ENCODE measurements at places on chromosomes 3 and 15.

DNA sequence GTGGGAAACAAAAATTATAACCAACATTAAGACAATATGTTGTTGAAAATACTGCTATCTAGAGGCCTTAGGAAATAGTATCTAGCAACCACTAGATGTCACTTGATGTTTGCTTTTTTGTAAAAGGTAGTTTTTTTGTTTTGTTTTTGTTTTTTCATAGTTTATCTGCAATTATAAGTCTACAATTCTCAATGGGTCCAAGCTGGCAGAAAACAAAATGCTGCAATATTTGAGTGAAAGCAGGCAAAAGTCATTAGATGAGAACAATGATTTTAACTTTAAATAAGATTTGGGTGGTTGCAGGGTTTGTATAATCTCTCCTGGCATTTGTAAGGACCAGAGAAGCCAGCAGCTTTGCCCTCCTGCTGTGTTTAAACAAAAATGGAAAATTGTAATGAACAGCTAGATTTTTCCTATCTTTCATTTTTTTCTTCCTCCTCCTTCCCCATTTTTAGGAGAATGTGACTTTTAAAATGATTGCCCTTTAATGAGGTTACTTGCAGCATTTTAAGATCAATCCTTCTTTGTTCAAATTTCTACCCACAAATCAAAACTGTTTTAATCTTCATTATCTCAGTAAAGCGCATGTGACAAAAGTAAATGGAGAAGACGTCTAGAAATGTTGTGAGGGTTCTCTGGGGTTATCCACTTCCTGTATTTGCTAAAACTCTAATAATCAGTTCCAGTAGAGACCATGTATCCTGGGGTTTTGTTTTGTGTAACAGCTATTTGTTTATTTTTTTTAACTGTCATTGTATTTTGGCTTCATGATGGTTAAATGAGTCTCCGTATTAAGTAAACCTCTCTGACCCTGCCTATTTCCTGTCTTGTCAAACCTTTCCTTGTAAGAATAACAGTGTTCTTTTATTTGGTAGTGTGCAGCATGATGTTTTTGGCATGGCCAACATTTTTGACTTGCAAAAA, 27.3 kb downstream of the DUT start:
- no peak for DNase-seq

- DNase-seq, result no peak
These were observed 42.3 kb downstream of the CGNL1 start for GRCh38 chr15:57418635-57419034.

DNA sequence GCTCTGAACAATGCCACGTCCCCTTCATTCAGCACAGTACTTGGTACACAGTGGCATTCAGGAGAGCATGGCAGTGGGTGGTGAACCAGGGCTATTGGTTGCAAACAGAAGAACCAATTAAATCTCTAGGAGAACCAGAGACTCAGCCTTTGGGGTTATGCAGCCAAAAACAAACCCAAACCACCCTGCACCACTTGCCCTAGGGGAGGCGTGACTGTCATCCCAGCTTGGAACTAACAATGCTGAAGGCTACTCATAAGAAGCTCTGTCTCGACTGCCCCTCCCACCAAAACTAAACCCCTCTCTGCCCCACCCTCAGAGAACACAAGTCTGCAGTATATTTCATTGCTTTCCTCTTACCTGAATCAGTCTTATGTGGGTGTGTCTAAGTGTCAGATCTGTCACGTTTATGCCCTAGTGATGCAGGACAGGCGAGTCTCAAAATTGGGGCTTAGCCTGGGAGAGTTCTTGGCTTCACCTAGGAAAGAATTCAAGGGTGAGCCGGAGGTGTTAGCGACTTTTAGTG, 15.2 kb upstream of the KLHL40 start:
- no peak for DNase-seq

GRCh38 chr15:76972389-76973361, 22.3 kb upstream of the PSTPIP1 start:
- no peak for DNase-seq

GRCh38 chr3:108475220-108475782, 35.1 kb downstream of the MYH15 start:
- no peak for DNase-seq

- DNase-seq, result no peak
These were observed 22.8 kb downstream of the CHST2 start for GRCh38 chr3:143142354-143142753.

DNA sequence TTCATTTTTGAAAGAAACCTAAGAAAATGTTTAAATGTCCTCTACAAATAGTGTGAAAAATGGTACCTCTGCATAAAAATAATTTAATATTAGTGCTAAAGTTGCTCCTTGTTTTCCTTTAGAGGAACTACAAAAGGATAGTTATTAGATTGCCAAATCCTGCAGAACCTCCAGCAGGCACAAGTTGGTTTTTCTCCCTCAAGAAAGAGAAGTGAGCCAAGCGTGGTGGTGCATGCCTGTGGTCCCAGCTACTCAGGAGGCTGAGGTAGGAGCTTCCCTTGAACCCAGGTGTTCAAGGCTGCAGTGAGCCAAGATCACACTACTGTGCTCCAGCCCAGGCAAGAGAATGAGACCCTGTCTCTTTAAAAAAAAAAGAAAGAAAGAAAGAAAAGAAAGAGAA, 85.1 kb upstream of the TSEN2 start:
- no peak for DNase-seq

- DNase-seq, result no peak
These were observed 69.2 kb downstream of the MAP2K5 start for GRCh38 chr15:67611370-67612369.

DNA sequence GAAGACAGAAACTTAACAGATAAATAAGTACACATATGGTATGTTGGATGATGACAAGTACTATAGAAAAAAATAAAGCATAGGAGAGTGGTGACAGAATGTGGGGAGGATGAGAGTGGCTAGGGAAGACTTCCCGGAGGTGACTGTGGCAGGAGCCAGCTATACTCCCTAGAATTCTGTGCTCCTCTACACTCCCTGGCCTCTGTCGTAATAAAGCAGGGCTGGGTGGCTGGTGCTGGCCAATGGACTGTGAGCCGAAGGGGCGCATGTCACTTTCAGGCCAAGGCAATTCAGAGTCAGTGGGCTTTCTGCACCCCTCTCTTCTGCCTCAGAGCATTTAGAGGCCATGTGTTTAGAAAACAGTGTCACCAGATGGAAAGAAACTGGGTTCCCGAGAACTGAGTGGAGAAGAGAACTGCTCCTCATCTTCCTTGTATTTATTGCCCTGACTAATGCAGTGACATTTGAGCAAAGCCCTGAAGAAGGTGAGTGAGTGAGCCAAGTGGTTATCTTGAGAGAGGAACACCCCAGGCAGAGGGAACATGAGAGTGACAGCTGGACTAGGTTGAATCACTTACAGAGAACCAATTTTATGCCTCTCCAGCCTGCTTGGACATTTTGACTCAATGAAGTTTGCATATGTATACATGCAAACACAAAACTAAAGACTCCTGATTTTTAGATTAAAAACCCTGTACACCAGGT, 5.2 kb upstream of the VPS8 start:
- DNase-seq, result no peak

DNA sequence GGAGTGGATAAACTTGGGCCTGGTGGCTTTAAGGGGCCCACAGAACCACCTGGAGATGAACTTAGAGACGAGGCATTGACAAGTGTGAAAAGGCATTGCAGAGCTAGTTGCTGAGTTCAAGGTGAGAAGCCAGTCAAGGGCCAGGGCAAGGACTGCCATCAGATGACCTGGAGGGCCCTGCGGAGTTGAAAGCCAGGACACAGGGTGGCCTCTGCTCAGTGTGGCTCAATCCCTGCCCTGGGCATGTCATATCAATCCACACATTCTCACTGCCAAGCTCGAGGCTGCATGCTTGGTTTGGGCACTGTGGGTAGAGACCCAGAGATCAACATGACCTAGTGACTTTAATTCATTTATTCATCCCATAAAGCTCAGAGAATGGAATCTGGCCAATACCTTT, 9.2 kb downstream of the PAQR5 start:
- DNase-seq, result no peak

- no peak for DNase-seq
These were observed 59.9 kb downstream of the SMAD6 start for GRCh38 chr15:66761726-66762595.

- DNase-seq, result no peak
These were observed 10.5 kb downstream of the ABI3BP start for GRCh38 chr3:100982710-100983109.

DNA sequence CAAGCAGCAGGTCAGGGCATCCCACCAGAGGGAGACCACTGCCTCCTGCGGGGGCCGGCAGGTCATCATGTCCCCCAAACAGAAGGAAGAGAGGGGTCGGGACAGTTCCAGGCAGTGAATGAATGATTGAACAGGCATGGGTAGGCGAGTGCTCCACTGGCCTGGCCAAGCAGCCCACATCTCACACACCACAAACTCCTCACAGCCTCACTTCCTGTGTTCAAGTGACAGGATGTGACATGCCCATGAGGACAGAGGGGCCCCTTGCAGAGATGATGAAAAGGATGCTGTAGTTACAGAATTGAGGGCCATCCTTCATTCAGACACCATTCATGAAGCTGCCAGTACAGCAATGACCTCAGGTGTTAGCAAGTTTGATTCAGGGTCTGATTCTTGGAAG, 3.7 kb downstream of the IQSEC1 start:
- DNase-seq, result no peak

DNA sequence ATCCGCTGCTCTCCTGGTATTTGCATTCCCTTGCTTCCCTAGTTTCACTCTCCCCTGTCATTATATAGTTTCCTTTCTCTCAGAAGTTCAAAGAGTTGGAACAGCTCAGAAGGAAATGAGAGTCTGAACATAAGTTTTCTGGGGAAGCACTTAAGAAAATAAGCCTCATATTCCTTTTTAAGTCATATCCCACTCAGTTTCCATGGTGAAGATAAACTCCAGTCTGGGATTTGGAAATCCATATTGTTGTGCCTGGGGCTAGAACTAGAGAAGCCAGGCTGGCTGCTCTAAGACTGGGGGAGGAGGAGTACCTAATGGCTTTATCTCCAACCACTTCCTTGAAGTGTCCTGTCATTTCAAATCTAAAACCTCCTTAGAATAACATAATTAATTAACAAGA, 134.2 kb upstream of the ALCAM start:
- no peak for DNase-seq

DNA sequence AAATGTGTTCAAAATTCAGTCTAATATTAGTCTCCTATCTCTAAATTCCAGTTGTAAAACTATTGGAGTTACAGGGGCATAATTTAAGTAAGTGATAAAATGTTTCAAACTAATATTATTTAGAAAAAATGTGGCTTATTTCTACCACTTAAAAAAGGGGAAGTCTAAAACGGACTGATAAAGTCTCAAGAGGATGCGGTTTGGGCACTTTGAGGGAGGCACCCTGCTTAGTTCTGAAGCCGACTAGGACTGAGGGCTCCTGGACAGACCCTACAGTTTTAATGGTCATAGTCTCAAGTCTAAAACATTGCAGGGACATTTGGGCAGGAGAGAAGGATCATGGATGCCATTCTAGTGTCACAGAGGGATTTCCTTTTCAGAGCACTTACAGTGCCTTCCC, 566.3 kb downstream of the NR2F2 start:
- DNase-seq, result no peak

GRCh38 chr3:40267937-40268724, 41.4 kb upstream of the EIF1B start:
- DNase-seq, result no peak

GRCh38 chr3:31105438-31106077, 211.1 kb upstream of the GADL1 start:
- DNase-seq, result peak; percentile 90

DNA sequence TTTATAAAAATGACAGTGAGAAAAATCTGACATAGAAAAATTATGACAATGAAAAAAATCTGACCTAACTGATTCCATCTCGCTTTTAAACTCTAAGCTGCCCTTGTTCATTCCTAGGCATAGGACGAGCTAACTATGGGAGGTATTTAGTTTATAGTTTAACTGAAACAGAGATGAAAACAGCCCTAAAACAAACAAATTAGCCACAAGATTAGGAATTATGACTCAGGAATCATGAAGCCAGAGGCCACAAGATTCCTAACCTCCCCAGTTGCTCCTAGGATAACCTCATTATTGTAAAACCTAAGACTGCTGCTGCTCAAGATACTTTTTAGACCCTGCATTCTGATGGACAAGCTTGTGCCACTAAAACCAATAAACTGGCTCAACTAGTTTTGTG, 122.7 kb upstream of the MNS1 start:
- no peak for DNase-seq

GRCh38 chr3:71606582-71606981, 23.1 kb upstream of the FOXP1 start:
- no peak for DNase-seq

- DNase-seq, result no peak
These were observed 5.0 kb downstream of the FAM219B start for GRCh38 chr15:74901612-74902063.

DNA sequence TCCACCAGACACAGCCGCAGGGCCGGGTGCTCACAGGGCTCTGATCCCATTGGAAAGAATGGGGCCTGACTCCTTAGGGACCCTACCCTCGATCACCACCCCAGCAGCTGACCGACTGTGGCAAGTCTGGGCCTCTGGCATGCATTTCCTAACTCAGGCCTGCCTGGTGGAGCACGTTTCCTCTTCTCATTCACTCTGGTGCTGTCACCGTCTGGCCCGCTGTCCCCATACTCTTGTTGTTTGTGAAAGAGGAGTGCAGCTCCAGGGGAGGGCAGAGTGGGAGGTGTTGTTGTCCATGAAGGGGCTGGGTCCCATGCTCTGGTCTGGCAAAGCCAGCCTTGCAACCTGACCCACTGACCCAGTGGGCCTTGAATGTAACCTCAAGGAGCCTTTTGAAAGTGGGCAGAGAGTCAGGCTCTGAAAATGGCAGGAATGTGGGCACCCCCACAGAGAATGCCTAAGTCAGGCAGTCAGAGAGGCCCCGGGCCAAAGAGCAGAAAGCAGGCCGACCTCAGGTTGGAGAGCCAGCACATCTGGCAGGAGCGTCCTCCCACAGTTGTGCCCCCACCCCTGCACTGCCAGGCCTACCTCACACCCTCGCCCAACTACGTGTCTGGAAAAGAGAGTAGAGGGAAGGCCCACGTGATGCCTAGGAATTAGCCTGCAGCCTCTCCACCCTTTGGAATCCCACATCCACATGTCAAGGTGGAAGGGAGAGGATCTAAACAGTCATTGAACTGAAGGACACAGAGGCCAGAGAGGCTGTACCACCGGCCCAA, 10.9 kb downstream of the SEMA7A start:
- DNase-seq, result no peak

GRCh38 chr3:128280481-128281052, 127.3 kb downstream of the EEFSEC start:
- DNase-seq, result no peak

Measured in non-pigmented ciliary epithelial cell (primary cell).